ENCODE measurements at places on chromosomes 5 and 9. TPM values are rescaled to one million over a fixed set of nuclear protein-coding genes. Genes with fewer than 3 reads are reported as not detected.

GRCh38 chr9:126838895-126839294, 21.5 kb upstream of the ZBTB34 start:
- ATAC-seq: no peak

DNA sequence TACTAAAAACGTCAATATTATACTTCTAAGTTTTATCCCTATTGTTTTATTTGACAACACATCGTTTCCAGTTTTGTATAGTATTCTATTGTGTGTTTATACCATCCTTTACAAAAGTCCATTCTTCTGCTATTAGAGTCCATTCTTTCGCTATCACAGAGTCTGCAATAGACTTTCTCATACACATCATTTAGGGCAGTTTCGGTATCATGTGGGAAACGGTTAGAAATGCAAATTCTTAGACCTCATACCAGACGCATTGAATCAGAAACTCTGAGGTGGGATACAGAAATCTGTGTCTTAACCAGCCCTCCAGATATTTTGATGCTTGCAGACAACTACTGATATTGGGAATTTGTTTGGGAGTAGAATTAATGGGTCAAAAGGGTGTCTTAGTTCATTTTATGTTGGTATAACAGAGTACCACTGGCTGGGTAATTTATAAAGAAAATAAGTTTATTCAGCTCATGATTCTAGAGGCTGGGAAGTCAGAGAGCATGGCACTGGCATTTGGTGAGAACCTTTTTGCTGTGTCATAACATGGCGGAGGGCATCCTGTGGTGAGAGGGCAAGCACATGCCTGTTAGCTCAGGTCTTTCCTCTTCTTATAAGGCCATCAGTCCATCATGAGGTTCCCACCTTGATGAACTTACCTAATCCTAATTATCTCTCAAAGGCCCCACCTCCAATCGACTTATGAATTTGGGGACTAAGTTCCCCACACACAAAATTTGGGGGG, 21.1 kb downstream of the CARTPT start:
- no peak for ATAC-seq

GRCh38 chr5:124919076-124919475, 172.6 kb upstream of the ZNF608 start:
- ATAC-seq: no peak

DNA sequence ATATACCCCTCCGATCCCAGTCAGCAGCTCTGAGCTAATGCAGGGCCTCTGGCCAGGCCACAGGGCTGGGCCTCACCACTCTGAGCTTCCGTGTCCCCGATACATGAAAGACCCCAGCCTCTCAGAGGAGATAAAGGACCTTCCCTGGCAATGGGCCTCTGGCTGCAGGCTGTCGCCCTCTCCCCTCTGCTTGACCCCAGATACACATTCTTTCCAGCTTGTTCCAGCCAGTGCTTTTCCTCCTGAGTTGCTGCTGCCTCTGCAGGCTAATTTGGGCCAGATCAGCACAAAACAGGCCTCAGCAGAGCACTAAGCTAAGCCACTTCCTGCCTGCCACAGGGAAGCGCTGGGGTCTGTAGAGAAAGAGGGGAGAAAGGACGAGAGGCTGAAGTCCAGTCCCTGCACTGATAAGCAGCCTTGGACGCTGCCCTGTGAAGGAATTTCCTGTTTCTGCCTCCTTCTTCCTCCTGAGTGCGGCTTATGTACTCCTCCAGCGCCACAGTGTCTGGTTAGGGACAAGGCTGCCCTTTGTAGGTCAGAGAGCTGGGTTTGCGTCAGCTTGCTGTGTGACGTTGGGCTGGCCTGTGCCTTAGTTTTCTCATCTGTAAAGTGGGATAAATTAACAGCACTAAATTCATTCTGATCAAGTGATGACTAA, 73.0 kb upstream of the IL17B start:
- ATAC-seq: no peak

GRCh38 chr5:469752-470483, 26.9 kb downstream of the EXOC3 start:
- no peak for ATAC-seq

DNA sequence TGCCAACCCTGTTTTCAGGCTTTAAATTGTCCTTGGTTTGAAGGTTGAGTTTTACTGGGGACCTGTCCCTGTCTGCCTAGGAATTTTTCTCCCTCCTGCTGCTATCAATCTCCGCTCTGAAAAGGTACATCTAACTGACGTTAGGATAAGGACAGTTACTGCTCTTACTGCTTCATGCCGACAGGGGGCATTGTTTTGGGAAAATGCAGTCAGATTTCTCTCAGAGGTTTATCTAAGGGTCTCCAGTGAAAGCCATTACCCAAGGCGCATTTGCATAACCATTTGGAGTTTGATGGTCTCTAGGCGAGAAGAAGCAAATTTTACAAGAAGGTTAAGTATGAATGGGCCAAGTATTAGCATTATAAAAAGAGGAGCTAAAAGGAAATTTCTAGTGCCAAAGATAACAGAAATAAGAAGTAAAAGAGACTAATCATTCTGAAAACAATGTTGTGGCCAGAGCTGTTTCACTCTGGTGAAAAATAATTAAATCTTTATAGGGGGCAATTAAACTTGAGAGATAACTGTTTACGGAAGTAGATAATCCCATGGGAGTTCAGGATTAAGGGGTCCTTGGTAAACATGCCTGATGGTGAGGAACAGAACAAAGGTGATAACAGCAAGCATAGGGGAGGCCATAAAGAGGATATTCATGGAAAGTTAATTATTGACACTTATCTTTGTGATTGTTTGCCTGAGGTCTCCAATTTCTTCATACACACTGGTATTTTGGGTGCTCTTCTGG, 605.0 kb downstream of the MTRR start:
- ATAC-seq: no peak

DNA sequence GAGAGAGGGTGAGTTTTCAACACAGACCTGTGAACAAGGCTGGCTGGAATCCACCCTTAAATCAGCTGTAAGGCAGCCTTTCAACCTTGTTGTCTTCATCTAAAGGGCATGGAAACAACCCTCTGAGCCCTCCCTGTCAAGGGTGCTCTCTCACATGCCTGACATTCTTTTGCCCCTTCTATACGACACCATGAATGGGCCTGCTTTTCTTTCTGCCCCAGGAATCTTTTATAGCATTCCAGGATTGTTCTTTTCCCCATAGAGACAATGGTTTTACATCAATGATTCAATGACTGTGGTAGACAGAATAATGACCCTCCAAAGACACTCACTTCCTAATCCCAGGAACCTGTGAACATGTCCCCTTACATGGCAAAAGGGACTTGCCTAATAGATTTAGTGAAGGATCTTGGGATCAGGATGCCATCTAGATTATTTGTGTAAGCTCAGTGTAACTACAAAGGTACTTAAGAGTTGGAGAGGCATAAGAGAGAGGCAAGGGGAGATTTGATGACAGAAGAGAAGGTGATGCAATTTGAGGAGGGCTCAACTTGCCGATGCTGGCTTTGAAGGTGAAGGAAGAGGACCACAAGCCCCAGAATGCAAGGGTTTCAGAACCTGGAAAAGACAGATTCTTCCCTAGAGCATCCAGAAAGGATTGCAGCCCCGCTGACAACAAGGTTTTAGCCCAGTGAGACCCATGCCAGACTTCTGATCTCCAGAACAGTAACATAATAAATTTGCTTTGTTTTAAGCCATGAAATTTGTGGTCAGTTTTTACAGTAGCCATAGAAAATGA, 29.2 kb upstream of the HMHB1 start:
- no peak for ATAC-seq

DNA sequence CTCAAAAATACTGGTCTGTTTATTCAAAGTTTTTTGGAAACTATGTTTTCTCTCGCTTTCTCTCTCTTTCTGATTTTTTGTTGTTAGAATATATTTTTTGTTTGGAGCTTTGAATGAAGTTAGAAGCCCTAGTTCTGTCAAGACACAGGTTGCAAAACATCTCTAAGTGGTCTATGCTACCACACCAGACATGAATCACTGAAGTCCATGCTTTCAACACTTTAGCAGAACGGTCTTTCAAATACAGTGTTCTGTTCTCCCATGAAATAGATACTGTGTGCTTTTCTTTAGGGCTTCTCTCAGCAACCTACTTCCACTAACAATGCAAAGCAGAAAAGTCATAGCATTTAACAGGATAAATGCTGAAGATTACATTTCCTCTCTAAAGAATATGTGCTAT, 392.5 kb downstream of the TMEM167A start:
- ATAC-seq: no peak

GRCh38 chr5:122315521-122315920, 3.5 kb downstream of the SNCAIP start:
- ATAC-seq: no peak

- no peak for ATAC-seq
These were observed 24.9 kb downstream of the AHRR start for GRCh38 chr5:346229-346935.

DNA sequence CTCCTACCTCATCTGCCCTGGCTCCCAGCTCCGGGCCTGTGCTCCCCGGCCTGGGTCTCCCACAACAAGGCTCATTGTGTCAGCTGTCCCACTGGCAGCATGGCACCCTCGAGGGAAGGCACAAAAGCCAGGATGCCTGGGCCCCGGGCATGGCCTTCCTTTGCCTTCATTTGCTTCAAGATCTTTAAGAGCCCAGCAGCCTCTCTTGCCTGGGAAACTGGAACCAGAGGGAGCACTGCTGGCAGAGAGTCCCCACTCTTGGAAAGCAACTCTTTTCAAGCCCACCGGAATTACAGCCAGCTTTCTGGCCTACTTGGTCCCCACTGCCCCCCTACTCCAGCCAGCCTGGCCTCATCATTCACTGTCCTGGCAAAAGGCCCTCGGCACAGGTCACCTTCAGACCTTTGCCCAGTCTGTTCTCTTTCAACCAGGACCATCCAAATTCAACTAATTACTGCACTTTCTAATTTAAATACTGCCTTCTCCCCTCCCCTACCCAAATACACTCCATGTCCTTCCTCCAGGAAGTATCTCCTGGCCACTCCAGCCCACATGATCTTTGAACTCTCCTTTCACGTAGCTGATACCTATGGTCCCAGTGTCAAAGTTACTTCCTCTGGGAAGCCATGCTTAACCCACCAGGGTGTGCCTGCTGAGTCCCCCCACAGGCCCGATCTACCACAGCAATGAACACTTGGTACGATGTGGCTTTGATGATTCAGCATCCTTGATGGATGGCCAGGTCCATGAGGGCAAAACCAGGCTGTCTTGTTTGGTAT, 8.9 kb downstream of the ZER1 start:
- ATAC-seq: no peak

- no peak for ATAC-seq
These were observed 88.4 kb upstream of the DNAH5 start for GRCh38 chr5:14032918-14033317.

DNA sequence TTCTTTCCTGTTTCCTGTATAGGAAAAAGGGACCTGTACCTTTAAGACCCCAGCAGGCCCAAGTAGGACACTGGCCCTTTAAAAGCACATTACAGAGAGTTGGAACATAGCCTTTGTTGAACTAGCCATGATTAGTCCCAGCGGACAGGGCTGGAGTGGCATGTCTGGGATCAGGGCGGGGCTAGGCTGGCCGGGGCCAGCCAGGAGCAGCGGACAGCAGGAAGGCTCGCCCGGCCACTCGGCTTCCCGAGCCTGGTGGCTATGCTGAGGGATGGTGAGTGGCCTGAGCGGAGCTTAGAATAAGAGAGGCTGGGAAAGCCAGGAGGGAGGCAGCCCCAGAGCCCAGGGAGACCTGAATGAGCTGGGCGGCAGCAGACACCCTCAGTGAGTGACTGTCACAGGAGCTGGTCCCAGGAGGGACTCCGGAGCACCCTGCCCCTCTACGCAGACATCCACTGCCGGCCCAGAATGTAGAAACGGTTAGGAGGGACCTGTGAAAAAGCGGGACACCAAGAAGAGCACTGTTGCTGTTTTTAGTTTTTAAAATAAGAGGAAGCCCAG, 92.1 kb downstream of the DAB2IP start:
- peak; percentile 97 for ATAC-seq

DNA sequence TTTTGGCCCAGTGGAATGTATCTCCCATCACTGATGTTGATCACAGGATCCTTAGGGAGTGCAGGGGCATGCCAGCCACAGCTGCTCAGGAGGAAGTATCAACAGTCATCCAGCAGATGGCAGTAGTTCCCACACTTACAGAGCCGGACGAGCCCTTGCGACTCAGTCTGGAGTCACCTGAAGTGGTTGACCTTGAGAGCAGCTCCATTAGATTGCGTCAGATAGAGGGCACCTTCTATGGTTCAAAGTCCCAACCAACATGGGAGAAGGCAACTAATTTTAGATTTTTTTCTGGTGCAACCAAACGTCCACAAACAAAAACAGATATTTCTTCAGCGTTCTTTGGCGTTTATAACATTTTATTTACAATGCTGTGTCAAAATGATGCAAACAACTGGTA, 124.5 kb downstream of the EGFLAM start:
- peak; percentile 84 for ATAC-seq

GRCh38 chr5:66361070-66361469, 217.0 kb downstream of the SREK1 start:
- ATAC-seq: peak; percentile 40

DNA sequence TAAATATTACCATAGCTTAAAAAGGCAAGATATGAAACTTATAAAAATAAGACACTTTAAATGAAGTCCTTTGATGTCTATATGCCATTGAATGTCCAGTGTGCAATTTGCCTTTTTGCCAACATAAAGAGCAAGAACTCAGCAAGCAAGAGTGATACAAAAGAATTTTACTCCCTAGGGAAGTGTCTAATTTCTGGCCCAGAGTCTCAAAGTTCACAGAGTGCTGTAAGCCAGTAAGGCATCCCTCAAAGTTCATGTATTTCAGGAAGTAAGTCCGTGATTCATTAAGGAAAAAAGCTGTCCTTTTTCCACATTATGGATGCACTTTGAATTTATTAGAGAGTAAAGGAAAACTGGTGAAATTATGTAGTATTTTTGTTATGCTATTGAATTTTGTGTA, 185.2 kb downstream of the CCDC171 start:
- ATAC-seq: no peak

GRCh38 chr9:129250786-129251185, 72.7 kb upstream of the IER5L start:
- no peak for ATAC-seq

DNA sequence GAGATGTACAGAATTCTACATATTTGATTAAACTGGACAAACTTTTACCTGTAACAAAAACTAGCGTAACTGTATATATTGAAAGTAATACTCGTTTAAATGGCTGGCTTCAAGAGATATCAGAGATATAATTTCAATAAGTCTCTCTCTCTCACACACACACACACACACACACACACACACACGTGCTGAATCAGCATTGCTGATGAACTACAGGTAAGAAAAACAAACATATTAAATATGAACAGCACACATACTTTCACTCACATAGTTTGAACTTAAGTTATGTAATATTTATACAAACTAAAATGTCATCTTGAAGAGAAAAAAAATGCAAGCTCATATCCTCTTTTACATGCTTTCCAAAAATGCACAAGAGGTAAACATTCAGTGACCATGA, 145.4 kb downstream of the BNC2 start:
- no peak for ATAC-seq

Gene MLLT3
- total RNA-seq: 31.8 TPM

Gene WDR38
- total RNA-seq: 14.0 TPM

Gene TCF7
- total RNA-seq: 4.4 TPM

Gene AQP7
- total RNA-seq: 1.0 TPM

Gene ST6GALNAC6
- 48.8 TPM for total RNA-seq

Gene GDA
- total RNA-seq: 0.09 TPM

Gene CARTPT
- not detected for total RNA-seq

Gene SPAG8
- total RNA-seq: 4.5 TPM

Data from motor neuron (in vitro differentiated cells).